ENCODE measurements at places on chromosomes 1 and 21.

DNA sequence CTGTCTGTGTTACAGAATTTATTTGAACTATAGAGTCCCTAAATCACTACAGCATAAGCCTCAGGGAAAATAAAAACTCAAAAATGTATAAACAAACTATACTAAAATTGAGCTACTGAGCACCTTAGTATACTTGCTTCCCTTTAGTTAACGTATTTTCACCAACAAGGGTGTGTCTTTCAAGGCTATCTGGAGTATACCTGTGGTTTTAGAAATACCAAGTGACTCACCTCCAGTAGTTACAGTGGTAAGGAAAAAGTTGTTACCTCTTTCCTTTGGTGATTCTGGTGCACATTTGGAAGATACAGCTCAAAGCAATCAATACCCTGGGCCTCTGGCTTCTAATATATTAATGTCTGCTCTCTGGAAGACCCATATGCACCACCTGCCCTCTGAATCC lies 68.0 kb upstream of the C1orf105 start:
- DNase-seq = no peak

DNA sequence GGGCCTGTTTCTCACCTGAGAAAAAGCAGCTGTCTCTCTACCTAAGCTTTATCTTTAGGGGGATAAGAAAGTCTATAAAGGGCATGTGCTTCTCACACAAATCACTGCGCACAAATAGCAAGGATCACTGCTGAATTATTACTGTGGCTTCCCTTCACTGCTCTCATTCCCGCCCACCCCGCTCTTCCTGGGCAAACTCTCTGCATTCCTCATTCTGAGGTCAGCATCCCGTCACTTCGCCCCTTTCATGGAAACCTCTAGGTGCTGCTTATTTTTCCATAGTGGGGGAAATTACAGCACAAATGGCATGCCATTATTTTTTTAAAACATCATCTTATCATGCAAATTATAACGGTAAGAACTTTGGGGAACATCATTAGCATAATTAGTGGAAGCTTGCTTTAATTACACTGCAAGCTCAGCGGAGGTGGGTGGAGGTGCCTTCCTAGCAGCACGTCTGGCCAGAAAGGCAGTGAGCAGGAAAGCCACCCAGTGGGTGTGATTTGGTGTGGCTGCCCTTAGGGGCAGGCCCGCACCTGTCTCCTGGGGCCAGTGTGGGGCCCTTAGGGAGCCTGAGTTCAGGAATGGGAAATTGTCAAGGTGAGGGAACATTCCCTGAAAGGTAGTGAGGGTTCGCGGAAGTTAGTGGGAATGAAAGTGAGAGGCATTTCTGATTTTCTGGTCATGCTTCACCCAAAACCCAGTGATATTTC lies 105.9 kb downstream of the LAMC2 start:
- no peak for DNase-seq

DNA sequence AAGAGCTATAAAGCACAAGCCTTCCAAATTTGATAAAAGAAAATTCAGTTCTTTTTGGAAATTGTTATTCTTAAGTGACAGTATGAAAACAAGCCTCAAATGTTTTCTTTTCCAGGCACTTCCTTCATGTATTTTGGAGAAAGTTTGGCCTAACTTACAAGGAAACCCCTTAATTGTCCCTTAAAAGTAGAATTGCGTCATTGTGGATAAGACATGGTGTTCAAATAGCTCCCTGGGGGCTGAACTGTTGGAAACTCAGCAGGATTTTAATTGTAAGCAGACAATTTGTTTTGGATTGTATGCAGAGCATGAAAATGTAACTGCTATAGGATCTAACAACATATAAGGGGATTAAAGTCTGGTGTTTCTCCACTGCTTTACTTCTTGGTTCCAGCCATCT lies 35.4 kb upstream of the FGGY start:
- no peak for DNase-seq

GRCh38 chr1:154453574-154454352 lies 48.3 kb upstream of the TDRD10 start:
- DNase-seq = no peak

DNA sequence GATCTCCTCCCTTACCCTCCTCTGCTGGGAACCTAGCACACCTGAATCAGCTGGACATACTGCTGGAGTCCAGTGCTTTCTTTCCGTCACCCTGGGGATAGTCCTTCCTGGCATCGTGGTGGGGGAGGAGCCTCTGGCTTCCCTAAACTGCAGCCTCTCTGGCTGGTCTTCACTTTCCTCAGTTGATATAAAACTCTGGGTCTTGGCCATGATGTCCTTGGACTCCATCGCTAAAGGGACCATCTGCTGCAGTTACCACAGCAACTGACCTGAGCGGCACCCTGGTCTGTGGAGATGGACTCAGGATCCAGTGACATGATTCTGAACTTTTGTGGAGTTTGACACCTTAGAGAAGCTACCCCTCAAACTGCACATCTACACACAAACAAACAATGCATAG lies 22.8 kb downstream of the PARS2 start:
- no peak for DNase-seq

GRCh38 chr21:32112195-32112594 lies 166.7 kb downstream of the MIS18A start:
- no peak for DNase-seq
